CD8-positive, alpha-beta memory T cell (primary cell): ENCODE measurements at places on chromosomes 3 and 15. TPM values are rescaled to one million over a fixed set of nuclear protein-coding genes. Genes with fewer than 3 reads are reported as not detected.

- DNase-seq: no peak
These were observed 72.0 kb upstream of the LRTM1 start for GRCh38 chr3:54999811-55000210.

GRCh38 chr3:195897853-195898415 lies 10.4 kb downstream of the TNK2 start:
- no peak for DNase-seq

DNA sequence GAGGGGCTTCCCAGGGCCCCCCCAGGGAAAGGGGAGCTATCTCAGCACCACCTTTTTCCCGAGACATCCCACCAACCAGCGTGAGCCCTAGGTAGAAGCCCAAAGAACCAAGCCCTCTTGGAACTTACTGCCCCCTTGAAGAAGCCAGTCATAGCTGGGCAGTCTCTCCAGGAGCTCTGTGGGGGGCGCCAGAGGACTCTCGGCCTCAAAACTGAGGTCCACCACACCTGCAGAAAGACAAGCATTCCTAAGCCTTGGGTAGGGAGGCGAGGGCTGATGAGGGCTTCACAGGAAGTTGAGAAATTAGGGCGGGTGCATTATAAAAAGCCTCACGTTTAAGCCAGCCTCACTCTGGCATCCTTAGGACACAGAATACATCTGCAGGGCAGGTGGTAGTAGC lies 9.0 kb downstream of the SSUH2 start:
- no peak for DNase-seq

DNA sequence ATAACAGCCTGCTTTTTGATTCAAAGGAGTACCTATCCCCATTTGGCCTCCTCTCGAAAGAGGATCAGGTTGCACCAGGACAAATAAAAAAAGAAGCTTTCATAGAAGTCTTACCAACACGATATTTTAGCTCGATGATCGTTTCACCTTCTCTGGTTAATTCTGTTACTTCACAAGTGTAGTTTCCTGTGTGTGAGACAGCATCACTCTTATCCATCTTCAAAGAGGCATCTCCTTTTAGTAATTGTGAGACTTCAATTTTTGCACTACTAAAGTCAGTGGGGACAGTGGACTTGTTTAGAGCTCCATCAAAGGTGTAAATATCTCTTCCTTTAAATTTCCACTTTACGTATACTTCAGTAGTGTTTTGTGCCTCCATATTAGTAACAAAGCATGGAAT lies 11.0 kb downstream of the CD47 start:
- DNase-seq: no peak

DNA sequence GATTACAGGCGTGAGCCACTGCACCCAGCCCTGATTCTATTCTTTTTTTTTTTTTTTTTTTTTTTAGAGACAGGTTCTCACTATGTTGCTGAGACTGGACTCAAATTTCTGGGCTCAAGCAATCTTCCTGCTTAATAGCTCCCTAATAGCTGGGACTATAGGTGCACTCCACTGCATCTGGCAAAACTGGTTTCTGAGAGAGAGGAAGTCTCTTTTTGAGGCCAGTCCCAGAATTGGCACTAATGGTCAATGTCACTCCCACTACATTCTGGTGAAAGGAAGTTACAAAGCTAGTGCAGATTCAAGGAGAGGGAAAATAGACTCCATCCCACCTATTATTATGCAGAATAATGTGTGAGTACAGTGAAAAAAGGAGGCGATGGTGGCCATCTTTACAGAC lies 5.8 kb upstream of the TGFBR2 start:
- DNase-seq: no peak

TMA7 gene
- 826 TPM for polyA plus RNA-seq

SST gene
- not detected for polyA plus RNA-seq

PLCH1 gene
- not detected for polyA plus RNA-seq

RAD51 gene
- 1.7 TPM for polyA plus RNA-seq

SLC22A13 gene
- 0.12 TPM for polyA plus RNA-seq

CYP8B1 gene
- polyA plus RNA-seq: not detected

TMEM89 gene
- not detected for polyA plus RNA-seq
